ENCODE measurements at places on chromosomes 1 and 21.

- H3K27ac ChIP-seq: no peak overlapping the region
- no peaks in the 10 kb centered on the region for H3K4me1 ChIP-seq
- DNase-seq: no peak
- no peaks in the 10 kb centered on the region for H3K27me3 ChIP-seq
- H3K4me3 ChIP-seq: no peak overlapping the region
- H3K36me3 ChIP-seq: no peaks in the 10 kb centered on the region
Measured at GRCh38 chr1:245332513-245332912, 177.7 kb downstream of the KIF26B start.

DNA sequence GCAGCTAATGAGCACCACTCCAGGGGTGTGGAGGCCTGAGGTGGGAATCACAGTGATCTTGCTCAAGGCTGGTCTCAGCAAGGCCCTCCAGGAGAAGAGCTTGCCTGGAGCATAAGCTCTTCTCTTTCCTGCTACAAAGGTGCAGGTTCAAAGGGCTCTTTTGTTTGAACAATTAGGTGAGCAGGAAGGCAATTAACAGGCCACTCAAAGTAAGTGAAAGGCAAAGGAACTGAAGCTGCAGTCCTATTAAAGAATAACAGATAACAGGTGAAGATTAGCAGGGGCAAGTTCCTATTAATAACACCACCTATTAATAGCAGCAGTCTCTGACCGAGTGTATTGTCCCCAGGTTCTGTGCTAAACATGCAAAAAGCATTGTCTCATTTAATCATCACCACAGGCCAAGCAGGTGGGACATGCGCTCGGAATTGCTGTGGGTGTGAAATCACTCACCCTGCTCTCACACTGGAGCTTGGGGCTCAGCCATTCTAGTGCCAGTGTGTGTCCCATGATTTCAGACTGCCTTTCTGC lies 113.8 kb downstream of the RHOU start:
- peaks cover 10% of the 10 kb centered on the region for H3K4me1 ChIP-seq
- peak overlapping the region; percentile 67 for H3K27ac ChIP-seq
- no peak overlapping the region for H3K4me3 ChIP-seq
- no peaks in the 10 kb centered on the region for H3K27me3 ChIP-seq
- H3K36me3 ChIP-seq: no peaks in the 10 kb centered on the region
- DNase-seq: peak; percentile 27

- no peak overlapping the region for H3K4me3 ChIP-seq
- DNase-seq: no peak
- no peaks in the 10 kb centered on the region for H3K36me3 ChIP-seq
- H3K4me1 ChIP-seq: no peaks in the 10 kb centered on the region
- H3K27ac ChIP-seq: no peak overlapping the region
Measured at GRCh38 chr1:96416111-96416595, 305.4 kb upstream of the PTBP2 start.

DNA sequence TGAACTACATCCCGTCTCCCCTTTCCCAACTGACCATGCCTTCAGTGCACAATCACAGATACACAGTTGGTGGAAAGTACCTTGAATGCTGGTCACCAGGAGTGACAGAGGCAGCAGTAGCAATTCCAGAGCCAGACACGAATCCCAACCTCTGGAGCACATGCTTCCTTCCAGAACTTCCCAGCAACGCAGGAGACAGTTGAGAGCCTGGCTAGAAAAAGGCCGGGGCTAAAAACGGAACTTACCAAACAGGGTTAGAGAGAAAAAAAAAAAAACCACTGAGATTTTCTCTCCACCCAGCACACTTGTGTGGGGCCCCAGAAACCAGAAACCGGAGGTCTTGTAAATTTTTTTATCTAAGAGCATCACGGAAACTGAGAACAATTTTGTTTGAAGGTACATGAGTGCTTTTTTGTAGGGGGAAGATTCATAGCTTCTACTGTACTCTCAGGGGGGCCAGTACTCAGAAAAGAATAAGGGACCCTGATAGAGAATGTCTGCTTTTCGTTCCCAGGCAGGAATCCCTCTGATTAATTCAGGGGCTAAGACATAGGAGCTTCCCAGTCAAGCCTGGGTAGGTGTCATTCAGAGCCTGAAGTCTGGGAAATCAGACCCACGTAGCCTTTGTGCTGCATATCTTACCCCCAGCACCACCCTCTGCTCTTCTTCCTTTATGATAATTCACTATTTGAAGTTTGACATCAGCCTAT lies at the start of gene CD48:
CD48 (minus strand) TSS at position 221 of the 710 bp plus-strand sequence; CDS start at position 162, 59 bp downstream.
- peak within 1 kb of the TSS; percentile 26 for H3K4me3 ChIP-seq
- no peaks in the 10 kb centered on the region for H3K27me3 ChIP-seq
- H3K27ac ChIP-seq: peak within 1 kb of the TSS; percentile 82
- H3K36me3 ChIP-seq: no peaks in the 10 kb centered on the region

- H3K27me3 ChIP-seq: no peaks in the 10 kb centered on the region
- H3K4me1 ChIP-seq: peaks cover 14% of the 10 kb centered on the region
- H3K4me3 ChIP-seq: no peak overlapping the region
- no peaks in the 10 kb centered on the region for H3K36me3 ChIP-seq
- no peak overlapping the region for H3K27ac ChIP-seq
Measured at GRCh38 chr1:229841230-229841629, 215.2 kb downstream of the URB2 start.

- H3K4me1 ChIP-seq: peaks cover 8% of the 10 kb centered on the region
- peak overlapping the region; percentile 98 for H3K4me3 ChIP-seq
- H3K36me3 ChIP-seq: no peaks in the 10 kb centered on the region
- H3K27me3 ChIP-seq: no peaks in the 10 kb centered on the region
- peak; percentile 47 for DNase-seq
Measured at GRCh38 chr1:94416901-94417727, 1.1 kb upstream of the ABCD3 start.

DNA sequence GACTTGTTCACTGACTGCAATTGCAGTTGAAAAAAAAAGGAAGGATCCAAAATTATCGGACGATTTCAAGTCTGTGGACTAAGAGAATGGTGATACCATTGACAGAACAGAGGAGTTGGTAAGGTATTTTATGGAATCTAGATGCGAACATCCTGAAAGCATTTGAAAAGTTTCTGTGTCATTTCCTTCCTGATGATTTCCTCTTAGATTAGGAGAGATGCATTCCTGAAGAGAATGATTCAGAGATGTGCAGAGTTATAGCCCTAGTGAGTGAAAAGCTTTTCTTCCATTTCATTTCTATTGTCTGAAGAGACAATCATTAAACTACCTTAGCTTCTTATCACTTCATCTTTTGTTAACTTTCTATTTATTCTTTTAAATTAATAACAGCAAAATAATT lies 200.0 kb downstream of the KCNK2 start:
- DNase-seq: no peak
- no peak overlapping the region for H3K27ac ChIP-seq
- H3K27me3 ChIP-seq: no peaks in the 10 kb centered on the region
- H3K4me3 ChIP-seq: no peak overlapping the region
- H3K36me3 ChIP-seq: no peaks in the 10 kb centered on the region

- H3K4me1 ChIP-seq: peaks cover 11% of the 10 kb centered on the region
- peak; percentile 91 for DNase-seq
- H3K36me3 ChIP-seq: no peaks in the 10 kb centered on the region
- H3K27ac ChIP-seq: no peak overlapping the region
- H3K27me3 ChIP-seq: no peaks in the 10 kb centered on the region
Measured at GRCh38 chr1:30911059-30911954, 2.7 kb upstream of the SDC3 start.

GRCh38 chr21:42351626-42352440 lies 1.0 kb upstream of the TFF2 start:
- DNase-seq: no peak
- no peaks in the 10 kb centered on the region for H3K36me3 ChIP-seq
- H3K4me3 ChIP-seq: no peak overlapping the region
- H3K4me1 ChIP-seq: no peaks in the 10 kb centered on the region
- no peak overlapping the region for H3K27ac ChIP-seq

DNA sequence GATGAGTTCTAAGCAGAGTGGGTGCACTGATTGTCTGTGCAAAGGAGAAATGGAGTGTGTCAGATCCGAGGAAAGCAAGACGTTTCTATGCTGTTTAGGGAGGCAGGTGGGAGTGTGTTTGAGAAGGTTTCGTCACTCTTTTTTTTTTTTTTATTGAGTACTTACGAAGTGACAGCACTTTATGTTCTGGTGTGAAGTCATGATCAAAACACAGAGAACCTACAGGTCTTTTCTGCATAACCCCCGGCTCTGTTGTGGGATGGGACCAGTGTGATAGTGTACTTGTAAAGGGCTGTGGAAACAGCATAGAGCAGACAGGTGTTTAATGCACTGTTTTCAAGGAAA lies 26.7 kb downstream of the MIA3 start:
- no peaks in the 10 kb centered on the region for H3K4me1 ChIP-seq
- peak overlapping the region; percentile 73 for H3K4me3 ChIP-seq
- H3K27me3 ChIP-seq: no peaks in the 10 kb centered on the region
- no peaks in the 10 kb centered on the region for H3K36me3 ChIP-seq
- peak overlapping the region; percentile 93 for H3K27ac ChIP-seq

- H3K36me3 ChIP-seq: peaks cover 4% of the 10 kb centered on the region
- H3K4me1 ChIP-seq: no peaks in the 10 kb centered on the region
- H3K27me3 ChIP-seq: no peaks in the 10 kb centered on the region
- no peak for DNase-seq
- no peak overlapping the region for H3K4me3 ChIP-seq
Measured at GRCh38 chr21:34834852-34835501, 166.2 kb downstream of the CLIC6 start.

DNA sequence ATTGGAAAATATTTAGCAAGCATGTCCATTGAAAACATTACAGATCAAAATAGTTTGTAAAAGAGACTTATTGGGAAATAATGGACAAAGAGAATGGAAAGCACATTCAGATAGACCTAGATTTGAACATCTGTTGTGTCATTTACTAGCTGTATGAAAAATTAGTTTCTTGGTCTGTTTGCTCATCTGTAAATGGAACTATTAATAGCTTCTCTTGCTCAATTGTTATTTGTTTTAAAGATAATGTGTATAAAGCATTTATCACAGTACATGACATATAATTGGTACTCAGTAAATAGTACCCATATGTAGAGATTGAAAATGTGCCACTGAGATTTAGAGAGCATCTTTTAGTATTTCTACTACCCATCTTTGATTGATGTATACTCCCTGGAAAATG lies 25.9 kb downstream of the RPAP2 start:
- H3K36me3 ChIP-seq: no peaks in the 10 kb centered on the region
- no peaks in the 10 kb centered on the region for H3K4me1 ChIP-seq
- DNase-seq: no peak
- no peaks in the 10 kb centered on the region for H3K27me3 ChIP-seq
- H3K4me3 ChIP-seq: no peak overlapping the region
- H3K27ac ChIP-seq: no peak overlapping the region

- peak; percentile 87 for DNase-seq
- peak within 1 kb of the TSS; percentile 99 for H3K4me3 ChIP-seq
- H3K27me3 ChIP-seq: no peaks in the 10 kb centered on the region
- H3K36me3 ChIP-seq: no peaks in the 10 kb centered on the region
- H3K27ac ChIP-seq: peak within 1 kb of the TSS; percentile 69
- H3K4me1 ChIP-seq: peaks cover 12% of the 10 kb centered on the region
Measured at GRCh38 chr1:230867903-230868735, at the start of gene C1orf198. Gene C1orf198, minus strand, starts transcription at chr1:230868521. Its CDS starts 9 bp downstream, at chr1:230868512.

- H3K36me3 ChIP-seq: no peaks in the 10 kb centered on the region
- no peaks in the 10 kb centered on the region for H3K4me1 ChIP-seq
- DNase-seq: no peak
- no peak overlapping the region for H3K27ac ChIP-seq
- no peak overlapping the region for H3K4me3 ChIP-seq
Measured at GRCh38 chr21:25062061-25062460, 545.2 kb downstream of the MRPL39 start.

GRCh38 chr1:206634365-206635079 lies 814 bp upstream of the DYRK3 start:
- peaks cover 6% of the 10 kb centered on the region for H3K4me1 ChIP-seq
- DNase-seq: peak; percentile 97
- H3K27ac ChIP-seq: peak overlapping the region; percentile 68
- H3K36me3 ChIP-seq: no peaks in the 10 kb centered on the region
- H3K27me3 ChIP-seq: no peaks in the 10 kb centered on the region
- H3K4me3 ChIP-seq: peak overlapping the region; percentile 94

GRCh38 chr1:201020721-201021629 lies 2.5 kb downstream of the KIF21B start:
- H3K4me3 ChIP-seq: no peak overlapping the region
- peak overlapping the region; percentile 76 for H3K27ac ChIP-seq
- H3K27me3 ChIP-seq: no peaks in the 10 kb centered on the region

GRCh38 chr1:229620876-229621275 lies 5.0 kb downstream of the TAF5L start:
- H3K4me3 ChIP-seq: no peak overlapping the region
- H3K27ac ChIP-seq: no peak overlapping the region
- no peaks in the 10 kb centered on the region for H3K36me3 ChIP-seq
- no peak for DNase-seq
- peaks cover 7% of the 10 kb centered on the region for H3K4me1 ChIP-seq
- no peaks in the 10 kb centered on the region for H3K27me3 ChIP-seq

- H3K27me3 ChIP-seq: no peaks in the 10 kb centered on the region
- H3K4me3 ChIP-seq: no peak overlapping the region
- H3K27ac ChIP-seq: peak overlapping the region; percentile 27
- DNase-seq: peak; percentile 66
- peaks cover 7% of the 10 kb centered on the region for H3K4me1 ChIP-seq
- no peaks in the 10 kb centered on the region for H3K36me3 ChIP-seq
Measured at GRCh38 chr1:9275567-9276034, 17.1 kb upstream of the SPSB1 start.

GRCh38 chr1:163166886-163167555 lies 35.7 kb downstream of the RGS5 start:
- no peak overlapping the region for H3K27ac ChIP-seq
- H3K4me1 ChIP-seq: no peaks in the 10 kb centered on the region
- H3K4me3 ChIP-seq: no peak overlapping the region

DNA sequence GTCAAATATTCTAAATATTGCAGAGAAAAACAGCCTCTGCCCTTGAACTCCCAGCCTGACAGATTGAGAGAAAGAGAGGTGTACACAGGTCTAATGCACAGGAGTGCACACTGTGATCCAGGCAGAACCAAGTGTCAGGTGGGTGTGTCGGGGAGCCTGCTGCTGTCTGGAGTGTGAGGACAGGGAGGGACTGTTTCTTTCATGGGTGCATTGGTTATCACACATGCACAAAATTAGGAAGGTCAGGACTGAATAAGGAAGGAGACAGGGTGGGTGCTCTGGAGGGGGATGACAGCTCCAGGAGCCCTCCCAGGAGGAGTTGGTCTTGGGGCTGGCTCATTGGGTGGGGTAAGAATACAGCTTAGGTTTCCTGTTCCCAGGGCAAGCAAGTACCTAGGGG lies 13.3 kb upstream of the PINK1 start:
- no peaks in the 10 kb centered on the region for H3K4me1 ChIP-seq
- H3K36me3 ChIP-seq: no peaks in the 10 kb centered on the region
- no peak for DNase-seq
- no peak overlapping the region for H3K4me3 ChIP-seq

DNA sequence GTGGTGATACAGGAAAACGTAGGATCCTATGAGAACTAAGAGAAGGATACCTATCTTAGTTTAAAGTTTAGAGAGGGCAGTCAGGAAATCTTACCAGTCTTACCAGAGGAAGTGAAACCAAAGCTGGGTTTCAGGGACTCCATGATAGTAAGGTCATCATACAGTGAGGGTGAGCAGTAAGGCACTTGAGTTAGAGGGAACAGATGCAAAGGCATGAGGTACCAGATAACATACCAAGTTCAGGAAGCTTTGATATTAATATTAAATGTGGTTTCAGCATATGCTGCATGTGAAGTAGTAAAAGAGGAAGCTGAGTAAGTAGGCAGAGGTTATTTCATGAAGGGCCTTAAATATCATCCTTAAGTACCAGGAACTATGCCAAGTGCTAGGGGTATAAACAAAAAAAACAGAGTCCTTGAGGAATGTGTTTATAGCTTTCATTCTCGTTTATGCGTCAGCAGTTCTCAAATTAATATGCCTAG lies 16.9 kb downstream of the ATG4C start:
- H3K4me1 ChIP-seq: no peaks in the 10 kb centered on the region
- DNase-seq: no peak
- no peak overlapping the region for H3K4me3 ChIP-seq
- H3K36me3 ChIP-seq: no peaks in the 10 kb centered on the region
- H3K27ac ChIP-seq: no peak overlapping the region
- no peaks in the 10 kb centered on the region for H3K27me3 ChIP-seq
